ENCODE measurements at places on chromosomes 2 and 18.

DNA sequence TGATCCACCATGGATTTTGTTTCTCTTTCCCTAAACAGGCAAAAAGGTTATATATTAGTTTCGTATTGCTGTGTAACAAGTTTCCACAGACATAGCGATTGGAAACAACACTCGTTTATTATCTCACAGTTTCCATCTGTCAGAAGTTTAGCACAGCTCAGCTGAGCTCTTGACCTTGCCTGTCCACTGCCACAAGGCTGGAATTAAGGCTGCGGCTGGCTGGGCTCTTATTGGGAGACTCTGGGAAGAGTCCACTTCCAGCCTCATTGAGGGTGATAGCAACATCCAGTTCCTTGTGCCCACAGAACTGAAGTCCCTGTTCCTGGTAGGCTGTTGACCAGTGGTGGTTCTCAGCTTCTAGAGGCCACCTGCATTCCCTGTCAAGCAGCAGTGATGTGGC is 120.4 kb downstream of the TPGS2 start:
- DNase-seq = no peak

DNA sequence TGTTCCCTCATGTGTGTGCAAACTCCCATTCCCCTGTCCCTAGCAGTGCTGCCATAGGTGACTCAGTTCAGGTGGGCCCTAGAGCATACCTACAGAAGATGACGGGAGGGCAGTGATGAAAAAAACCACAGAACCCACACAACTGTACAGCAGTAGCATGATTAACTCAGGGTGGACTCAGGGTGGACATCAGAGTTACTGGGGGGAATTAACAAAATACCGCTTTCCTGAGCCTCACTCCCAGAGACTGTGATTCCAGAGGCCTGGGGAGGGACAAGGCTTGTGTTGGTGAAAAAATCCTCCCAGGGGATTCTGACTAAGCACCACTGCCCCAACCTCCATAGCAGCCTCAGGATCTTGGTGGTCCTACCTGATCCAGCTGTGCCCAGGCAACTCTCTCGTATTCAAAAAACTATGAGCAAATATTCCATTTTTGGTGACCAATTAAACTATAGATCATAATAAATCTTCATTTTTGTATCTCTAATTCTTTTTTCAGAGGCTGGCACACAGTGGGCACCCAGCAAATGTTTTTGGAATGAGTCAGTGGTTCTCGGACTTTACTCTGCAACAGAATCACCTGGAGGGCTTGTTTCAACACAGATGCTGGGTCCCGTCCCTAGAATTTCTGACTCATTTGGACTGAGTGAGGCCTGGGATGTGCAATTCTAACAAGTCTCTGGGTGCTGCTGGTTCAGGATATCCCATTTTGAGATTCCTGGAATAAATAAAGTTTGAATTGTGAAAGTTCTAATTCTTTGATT is 84.1 kb upstream of the NABP1 start:
- DNase-seq = peak; percentile 73

DNA sequence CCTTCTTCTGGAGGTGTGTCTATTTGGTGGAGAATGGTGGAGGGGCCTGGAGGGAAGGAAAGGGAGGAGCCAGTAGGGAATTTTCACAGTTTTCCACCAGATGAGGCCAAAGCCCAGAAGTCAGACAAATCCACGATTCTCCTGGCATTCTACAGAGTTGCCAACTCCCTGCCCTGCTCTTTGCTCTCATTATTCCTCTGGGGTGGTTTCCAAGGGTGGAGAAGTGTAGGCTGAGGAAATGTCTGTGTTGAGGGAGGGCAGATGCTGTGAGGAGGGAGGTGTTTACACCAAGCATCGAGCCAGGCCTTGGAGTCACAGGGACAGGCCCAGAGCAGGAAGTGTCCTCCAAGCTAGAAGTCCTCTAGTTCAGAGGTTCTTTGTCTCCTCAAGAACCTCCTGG is 124.1 kb upstream of the LGALSL start:
- no peak for DNase-seq

GRCh38 chr2:105794926-105795574 is 50.3 kb downstream of the NCK2 start:
- DNase-seq = no peak

DNA sequence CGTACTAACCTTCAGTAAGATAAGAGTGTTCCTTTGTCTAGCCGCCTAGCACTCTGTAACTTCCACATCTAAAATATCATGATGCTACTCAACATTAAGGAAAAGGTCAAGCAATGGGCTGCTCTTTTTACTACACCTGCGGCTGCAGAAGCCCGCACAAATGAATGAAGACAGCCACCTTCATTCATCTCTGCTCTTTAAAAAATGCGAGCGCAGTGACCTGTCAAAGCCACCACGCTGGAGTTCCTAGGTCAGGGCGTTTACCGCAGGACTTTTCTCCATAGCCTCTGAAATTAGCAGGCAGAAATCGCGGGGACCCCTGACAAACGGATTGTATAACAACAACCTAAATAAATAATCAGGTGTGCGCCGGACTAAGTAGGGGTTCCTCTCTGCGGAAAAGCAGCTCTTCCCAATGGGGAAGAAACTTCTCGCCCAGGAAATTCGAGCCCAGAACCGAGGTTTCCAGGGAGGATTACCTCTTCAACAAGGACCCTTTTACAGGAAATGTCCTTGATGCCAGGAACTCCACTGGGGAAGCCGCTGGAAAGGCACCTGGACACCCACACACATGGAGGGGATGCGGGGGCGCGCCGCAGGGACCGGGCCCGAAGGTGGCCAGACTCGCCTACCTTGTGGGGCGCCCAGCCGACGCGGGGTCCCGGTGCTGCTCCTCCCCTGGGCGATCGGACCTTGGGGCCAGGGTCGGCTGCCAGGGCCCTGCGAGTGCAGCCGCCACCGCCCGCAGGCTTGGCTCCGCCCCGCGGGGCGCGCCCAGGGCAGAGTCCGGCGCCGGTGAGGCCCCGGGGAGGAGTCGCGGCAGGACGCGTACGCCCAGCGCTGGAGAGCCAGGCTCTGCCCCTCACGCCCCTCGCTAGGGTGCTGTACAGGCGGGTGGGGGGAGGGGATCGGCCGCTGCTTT is at the start of gene CCDC68:
Gene CCDC68, minus strand, starts transcription at position 758 of the 922 bp plus-strand sequence. CDS start 16,670 bp downstream, outside the sequence.
- DNase-seq = no peak

DNA sequence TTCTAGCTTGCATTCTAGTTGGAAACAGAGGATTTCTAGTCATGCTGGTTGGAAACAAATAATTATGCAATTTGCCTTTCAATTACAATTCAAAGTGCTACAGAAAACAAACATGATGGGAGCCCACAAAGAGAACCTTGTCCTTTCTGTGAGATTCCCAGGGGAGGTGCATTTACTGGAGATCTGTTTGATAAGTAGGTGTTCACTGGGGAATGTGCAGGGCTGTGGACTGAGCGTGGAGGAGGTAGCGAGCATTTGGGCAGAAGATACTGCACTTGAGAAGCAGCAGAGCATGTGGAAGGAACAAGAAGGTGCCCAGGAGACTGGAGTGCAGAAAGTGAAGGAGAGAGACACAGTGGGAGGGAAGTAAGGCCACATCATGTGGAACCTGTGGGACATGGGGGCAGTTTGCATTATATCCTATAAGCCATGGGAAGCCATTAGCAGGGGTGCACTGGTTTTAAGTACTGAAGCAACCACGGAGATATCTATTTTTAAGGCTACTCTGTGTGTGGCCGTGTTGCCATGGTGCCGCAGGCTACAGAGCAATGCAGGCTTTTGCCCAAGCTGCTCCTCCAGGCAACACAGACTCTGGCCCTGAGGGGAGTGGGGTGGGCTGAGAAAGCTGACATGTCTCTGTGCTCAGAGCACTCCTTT is 154.0 kb downstream of the ANTXR1 start:
- DNase-seq = no peak

- DNase-seq = no peak
Measured at GRCh38 chr2:73821227-73821626, 7.5 kb upstream of the STAMBP start.

DNA sequence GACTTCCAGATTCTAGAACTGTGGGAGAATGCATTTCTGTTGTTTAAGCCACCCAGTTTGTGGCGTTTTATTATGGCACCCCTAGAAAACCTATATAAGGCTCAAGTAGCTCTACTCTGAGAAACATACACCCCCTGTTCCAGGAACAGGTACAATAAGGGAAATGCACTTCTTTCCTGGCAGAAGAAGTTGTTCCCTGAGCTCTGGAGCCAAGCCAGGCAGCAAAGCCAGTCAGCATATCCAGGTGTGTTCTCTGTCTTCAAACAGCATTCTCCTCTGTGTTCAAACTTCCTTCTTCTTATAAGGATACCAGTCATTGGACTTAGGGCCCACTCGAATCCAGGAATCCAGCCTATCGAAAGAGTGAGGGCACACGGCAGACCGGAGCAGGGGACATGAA is 96.5 kb downstream of the TPGS2 start:
- DNase-seq = no peak

GRCh38 chr2:210376694-210377093 is 61.7 kb upstream of the MYL1 start:
- no peak for DNase-seq

DNA sequence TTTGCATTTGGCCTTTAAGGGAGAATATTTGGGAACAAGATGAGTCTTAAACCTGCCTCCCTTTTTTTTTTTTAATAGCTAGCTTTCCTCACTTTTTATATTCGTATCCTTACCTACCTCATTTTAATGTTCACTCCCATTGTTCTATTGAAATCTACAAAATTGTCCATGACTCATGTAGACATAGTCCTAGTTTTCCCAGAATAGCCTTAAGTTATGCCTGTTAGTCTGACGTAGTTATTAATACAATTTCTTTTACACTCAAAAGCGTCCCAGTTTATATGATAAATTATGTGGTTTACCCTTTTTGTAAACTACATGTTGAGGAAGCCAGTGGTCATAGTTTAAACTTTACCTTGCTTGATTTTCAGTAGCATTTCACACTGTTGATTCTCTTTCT is 73.4 kb downstream of the UBR3 start:
- no peak for DNase-seq

- no peak for DNase-seq
Measured at GRCh38 chr2:39623917-39624316, 41.8 kb upstream of the TMEM178A start.

DNA sequence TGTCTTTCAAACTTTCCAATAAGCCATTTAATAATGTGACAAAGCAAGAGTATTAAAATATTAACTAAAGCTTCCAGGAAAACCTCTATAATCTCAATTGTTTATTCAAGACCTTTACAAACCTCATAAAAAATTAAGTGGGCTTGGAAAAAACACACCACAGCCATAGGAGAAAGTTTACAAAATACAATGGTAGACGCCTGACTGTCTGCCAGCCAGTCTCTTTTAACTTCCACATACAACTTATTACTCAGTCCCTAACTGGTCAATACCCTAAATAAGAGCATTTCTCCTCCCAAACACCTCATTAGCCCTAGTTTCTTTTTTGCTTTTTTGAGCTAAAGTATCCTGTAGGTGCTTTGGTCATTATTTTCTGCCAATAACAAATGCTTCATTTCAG is 247.4 kb upstream of the CYP26B1 start:
- no peak for DNase-seq

- DNase-seq = peak; percentile 40
Measured at GRCh38 chr2:199772035-199772976, 78.7 kb downstream of the FTCDNL1 start.

- DNase-seq = no peak
Measured at GRCh38 chr18:43876286-43876685, 599.0 kb upstream of the SYT4 start.

DNA sequence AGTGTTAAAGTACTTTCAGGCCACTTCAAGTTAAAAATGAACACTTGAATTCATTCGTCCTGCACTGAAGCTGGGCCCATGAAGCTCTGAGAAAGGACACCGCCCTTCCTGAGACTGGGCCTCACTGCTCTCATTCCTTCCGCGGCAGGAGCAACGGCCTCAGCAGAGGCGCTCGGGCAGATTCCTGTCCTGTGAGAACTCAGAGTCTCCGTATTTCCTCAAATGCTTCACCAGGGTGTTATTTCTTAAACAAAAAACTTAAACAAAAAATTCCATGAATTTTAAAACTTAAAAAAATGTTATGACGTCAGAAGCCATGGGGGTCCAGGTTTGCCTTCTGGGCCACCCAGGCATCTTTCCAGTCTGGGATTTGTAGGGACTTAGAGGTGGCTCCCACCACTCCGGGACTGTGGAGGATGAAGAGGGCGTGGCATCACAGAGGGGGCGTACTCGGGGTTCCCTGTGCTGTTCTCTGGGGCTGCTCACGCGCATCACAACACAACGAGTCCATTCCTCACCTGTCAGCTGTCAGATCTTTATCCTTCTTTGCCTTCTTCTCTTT is 115.9 kb upstream of the ASB18 start:
- DNase-seq = no peak

DNA sequence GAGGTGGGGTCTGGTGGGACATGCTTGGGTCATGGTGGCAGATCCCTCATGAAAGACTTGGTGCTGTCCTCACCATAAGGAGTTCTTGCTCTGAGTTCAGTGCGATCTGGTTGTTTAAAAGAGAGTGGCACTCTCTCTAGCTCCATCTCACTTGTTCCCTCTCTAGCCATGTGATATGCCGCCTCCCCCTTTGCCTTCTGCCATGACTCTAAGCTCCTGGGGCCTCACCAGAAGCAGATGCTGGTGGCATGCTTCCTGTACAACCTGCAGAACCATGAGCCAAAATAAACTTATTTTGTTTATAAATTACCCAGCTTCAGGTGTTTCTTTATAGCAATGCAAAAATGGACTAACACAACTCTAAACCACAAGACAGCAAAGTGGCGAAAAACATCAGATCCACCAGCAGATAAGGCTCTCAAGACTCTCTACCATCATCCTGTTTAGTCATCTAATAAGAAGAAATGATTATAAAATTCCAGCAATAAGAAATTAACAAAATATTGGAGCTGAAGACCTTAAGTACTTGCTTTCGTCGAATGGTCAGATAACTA is 75.5 kb downstream of the OLA1 start:
- DNase-seq = no peak

GRCh38 chr2:95181774-95182173 is 16.2 kb downstream of the ZNF2 start:
- DNase-seq = no peak

- DNase-seq = no peak
Measured at GRCh38 chr2:17401096-17401495, 117.1 kb downstream of the RAD51AP2 start.

DNA sequence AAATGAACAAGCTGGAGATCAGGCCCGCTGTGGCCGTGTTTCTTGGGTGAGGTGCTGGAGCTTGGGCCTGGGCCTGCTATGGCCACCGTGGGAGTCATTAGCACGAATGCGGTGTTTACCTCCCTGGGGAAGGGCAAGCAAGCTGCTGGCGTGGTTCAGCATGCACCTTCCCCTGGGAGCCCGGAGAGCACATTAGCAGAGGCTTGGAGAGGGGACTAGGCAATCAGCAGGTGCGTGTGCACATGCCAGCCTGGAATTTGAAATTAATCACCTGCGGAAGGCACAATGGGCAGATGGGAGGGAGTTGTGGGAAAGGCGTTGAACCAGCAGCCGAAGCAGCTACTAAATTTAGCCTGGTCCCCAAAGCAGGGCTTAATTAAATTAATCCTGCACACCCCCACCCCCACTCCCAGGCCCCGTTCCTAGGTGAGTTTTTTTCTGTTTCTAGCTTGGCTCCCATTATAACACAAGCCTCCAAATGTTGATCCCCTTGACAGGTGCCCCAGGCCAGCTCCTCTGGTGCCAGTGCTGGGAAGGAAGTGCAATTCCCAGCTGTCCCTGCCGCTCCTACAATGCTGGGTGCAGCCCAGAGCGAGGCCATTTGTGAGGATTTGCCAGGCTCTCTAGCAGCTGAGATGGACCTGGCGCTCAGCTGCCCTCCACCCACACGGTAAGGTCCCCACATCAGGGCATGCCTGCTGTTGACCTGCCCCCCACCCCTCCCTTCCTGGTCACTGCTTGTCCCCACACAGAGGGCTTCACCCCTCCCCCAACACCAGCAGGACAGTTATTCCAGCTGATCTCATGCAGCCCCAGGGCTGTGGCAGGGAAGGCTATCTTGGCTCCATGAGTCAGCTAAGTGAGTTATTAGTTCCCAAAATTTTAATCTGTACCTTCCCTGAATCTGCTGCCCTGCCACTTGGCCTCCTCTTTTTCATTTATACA is 115.0 kb downstream of the ZBTB7C start:
- no peak for DNase-seq

Data from A172 (cell line).